CD8-positive, alpha-beta memory T cell (primary cell): ENCODE measurements at places on chromosomes 1 and 21.

- DNase-seq = no peak
Observed at GRCh38 chr1:222792744-222793143, 22.1 kb upstream of the DISP1 start.

DNA sequence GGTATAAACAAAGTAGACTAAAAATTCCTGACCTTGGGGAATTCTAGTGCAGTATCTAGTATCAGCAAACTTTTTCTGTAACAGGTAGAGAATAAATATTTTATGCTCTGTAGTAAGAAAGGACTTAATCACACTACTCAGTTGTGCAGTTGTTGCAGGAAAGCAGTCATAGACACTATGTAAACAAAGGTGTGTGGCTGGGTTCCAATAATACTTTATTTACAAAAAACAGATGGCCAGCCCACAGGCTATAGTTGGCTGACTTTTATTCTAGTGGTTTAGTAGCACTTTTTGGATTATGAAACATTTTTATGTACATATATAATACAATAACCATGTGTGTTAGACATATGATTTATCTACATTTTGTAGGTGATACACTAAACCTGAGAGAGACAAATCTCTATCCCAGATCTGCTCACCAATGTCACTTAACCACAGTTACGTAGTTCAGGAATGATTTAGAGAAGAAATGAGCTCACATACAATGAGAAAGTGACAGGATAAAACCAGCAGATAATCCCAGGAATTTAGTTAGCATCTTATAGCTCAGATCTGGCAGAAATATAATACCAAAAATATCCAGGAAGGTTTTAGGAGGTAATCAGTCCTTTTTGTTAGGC is 56.1 kb downstream of the MIER1 start:
- no peak for DNase-seq

DNA sequence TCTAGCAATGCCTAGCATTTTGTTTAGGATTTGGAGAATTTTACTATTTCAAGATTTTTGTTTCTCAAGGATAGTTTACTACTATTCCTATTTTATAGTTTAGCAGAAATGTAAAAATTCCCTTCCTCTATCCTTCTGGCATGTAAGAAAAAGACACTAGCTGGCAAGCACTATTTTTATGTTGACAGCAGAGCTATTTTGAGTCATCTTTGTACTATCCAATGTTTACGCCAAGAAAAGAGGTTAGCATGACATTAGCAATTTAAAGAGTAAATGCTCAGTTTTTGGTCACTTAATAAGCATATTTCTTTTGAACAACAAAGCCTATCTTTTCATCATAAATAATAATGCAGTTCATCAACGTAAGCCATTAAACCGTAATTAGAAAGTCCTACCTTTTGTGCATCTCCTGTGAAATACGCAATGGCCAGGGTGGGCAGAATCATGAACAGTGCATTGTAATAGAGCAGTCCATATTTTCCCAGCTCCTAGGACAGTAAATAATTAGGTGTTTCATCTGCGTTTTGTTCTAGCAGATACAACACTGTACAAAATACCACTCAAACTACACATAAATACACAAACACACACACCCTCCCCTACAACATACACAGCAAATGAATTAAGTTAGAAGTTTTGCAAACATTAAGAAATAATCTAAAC is 12.0 kb downstream of the SLC35D1 start:
- DNase-seq = no peak

GRCh38 chr1:214143006-214143992 is 137.7 kb upstream of the SMYD2 start:
- no peak for DNase-seq

DNA sequence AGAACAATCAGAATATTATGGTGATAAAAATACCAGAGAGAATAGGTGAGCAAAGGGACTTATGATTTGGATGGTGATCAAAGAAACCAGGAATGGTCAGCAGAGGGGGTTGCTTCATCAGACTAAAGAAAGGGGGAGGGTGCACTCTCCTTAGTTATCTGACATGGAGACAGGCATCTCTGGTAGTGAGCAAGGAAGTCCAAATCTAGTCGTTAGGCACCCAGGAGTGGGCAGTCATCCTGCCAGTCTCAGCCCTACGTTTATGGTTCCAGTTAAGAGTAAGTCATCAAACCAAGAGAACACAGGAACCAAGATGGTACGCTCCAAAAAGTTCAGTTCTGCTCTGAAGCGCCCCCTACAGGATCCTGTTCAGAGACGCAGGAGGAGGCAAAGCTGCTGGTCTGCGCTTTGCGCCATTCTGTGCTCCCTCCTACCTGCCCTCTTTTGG is 28.6 kb downstream of the EBNA1BP2 start:
- DNase-seq = no peak

GRCh38 chr1:173122958-173123852 is 72.5 kb upstream of the TNFSF18 start:
- no peak for DNase-seq

DNA sequence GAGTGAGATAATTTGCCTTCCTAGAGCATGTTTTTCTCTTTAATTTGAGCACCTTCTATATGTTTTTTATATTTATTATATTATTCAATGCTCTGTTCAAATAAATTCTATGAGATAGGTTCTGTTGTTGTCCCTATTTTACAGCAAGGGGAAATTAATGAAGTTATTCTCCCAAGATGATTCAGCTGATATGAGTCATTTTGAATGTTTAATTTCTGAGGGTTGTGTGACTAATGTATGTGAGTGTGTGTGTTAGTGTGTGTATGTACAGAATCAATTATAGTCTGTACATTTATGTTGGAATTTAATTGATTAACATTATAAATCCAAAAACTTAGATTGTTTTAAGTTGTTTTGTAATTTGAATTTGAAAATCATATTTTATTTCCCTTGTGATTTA is 1536.7 kb upstream of the B3GALT2 start:
- no peak for DNase-seq

DNA sequence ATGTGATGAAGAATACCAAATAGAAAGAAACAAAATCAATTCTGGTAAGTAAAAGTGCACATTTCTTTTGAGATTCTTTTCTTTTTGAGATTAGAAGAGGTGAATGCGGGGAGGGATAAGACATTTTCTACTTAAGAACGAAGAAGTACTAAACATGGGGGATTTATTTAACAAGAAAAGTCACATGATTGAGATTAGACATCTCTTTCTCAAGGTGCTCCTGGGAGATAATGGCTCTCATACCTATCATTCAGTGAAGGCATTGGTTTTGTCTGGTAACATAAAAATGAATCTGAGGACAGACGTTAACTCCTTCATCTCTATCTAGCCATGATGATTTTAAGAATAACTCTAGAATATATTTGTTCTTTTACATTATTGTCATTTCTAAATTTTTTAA is 147.9 kb upstream of the SAMSN1 start:
- no peak for DNase-seq

- DNase-seq = no peak
Observed at GRCh38 chr1:92795166-92795565, 10.3 kb upstream of the EVI5 start.
